Neural progenitor cell (in vitro differentiated cells): ENCODE measurements at places on chromosomes 2 and 18.

DNA sequence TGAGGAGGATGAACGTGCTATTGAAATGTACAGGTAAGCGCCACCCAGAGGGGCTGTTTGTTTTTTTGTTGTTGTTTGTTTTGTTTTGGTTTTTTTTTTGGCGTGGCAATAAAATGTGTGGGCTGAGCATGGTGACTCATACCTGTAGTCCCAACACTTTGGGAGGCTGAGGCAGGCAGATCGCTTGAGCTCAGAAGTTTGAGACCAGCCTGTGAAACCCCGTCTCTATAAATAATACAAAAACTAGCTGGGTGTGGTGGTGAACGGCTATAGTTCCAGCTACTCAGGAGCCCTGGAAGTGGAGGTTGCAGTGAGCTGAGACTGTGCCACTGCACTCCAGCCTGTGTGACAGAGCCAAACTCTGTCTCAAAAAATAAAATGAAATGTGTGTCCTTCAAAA is 6.2 kb downstream of the PDCL3 start:
- DNase-seq, result no peak

GRCh38 chr18:2515908-2516625 is 55.2 kb downstream of the METTL4 start:
- DNase-seq, result no peak

GRCh38 chr2:122203523-122203922 is 448.1 kb downstream of the TSN start:
- DNase-seq, result peak; percentile 32

- no peak for DNase-seq
Measured at GRCh38 chr2:102428573-102428972, 5.6 kb downstream of the IL18RAP start.

DNA sequence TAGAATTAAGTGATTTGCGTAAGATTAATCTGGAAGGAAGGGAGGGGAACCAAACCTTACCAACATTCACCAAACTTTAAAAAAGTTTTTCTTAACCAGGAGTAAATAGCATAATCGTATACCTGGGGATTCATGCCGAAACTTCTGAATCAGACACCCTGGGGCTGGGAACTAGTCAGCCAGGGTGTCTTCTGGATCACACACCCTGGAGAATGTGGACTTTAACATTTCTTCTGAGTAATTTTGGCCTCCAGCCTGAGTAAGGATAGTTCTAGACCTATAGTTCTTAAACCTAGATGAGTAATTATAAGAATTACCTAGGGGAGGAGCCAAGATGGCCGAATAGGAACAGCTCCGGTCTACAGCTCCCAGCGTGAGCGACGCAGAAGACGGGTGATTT is 44.1 kb upstream of the MEIS1 start:
- no peak for DNase-seq
